Kasumi-1 (cell line): ENCODE measurements at places on chromosomes 5 and 9.

GRCh38 chr9:134029248-134030226 is 4.3 kb downstream of the BRD3OS start:
- DNase-seq: no peak

DNA sequence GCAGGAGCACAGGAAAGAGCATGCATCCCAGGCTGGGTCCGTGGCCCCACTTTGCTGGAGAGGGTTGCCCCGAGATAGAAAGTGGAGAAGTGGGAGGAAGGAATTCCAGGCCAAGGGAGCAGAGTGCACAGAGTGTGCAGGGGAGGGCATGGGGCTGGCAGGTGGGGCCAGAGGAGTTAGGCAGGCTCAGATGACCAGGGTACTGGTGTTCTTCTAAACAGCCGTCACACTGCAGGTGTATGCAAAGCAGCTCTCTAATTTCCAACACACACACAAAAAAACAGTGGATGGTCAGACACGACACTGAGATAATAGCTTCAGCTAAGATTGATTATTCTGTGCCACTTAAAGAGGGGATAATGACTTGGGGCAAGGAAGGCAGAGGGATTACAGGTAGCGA is 212.2 kb downstream of the MTRR start:
- DNase-seq: no peak

GRCh38 chr9:123422635-123423310 is 66.8 kb downstream of the CRB2 start:
- DNase-seq: no peak

DNA sequence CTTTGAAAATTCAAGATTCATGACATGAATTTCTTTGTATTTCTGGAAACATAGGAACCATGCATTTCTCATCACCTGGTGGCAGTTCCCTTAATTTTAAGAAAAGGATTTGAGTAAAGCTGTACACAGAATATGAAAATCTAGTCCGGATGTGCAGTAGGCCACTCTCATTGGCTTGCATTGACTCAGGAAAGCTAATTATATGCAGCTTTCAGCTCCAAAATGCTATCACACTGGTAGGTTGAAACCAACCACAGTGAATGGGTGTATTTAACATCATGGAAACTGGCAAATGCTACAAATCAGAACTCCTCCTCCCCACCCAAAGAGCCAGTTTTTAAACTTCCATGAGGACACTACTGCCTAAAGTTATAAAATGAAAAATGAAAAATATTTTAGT is 161.6 kb upstream of the FBXL17 start:
- no peak for DNase-seq

DNA sequence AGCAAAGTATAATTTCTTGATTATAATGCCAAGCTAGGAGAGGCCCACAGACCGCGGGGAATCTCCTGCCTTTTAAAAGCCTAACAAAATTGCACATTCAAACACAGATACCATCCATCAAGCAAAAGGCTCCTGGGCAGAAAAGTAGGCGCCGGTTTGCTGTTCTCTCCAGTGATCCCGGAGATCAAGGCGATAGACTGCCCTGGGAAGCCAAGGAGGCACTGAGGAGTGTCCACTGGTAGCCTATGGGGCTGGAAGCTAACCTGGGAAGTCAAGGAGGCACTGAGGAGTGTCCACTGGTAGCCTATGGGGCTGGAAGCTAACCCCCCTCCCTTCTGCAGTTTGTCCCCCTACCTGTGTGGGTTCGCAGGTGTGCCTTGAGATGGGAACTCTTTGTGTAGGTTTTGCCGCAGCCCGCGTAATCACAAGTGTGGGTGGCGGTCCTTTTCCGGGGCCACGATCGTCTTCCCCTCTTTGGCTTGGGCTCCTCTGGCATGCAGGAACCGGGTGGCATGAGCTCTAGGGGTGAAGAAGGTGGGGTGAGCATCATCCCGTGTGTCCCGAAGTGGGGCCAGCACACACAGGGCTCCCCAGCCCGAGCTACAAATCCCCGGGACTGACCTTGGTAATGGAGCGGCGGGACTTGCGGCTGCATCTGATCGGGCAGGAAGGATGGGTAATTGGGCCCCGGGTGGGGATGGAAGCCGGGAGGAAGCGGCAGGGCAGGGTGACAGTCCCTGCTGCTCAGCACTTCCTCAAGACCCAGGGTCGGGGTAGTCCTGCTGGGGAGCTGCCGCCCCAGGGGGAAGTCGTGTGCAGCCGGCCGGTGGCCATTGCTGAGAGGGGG is 2.7 kb downstream of the KLF4 start:
- DNase-seq: no peak

- peak; percentile 11 for DNase-seq
These were observed 35.9 kb upstream of the HSPA9 start for GRCh38 chr5:138610918-138611677.

- DNase-seq: peak; percentile 32
These were observed 104.4 kb downstream of the WNK2 start for GRCh38 chr9:93288341-93288740.

DNA sequence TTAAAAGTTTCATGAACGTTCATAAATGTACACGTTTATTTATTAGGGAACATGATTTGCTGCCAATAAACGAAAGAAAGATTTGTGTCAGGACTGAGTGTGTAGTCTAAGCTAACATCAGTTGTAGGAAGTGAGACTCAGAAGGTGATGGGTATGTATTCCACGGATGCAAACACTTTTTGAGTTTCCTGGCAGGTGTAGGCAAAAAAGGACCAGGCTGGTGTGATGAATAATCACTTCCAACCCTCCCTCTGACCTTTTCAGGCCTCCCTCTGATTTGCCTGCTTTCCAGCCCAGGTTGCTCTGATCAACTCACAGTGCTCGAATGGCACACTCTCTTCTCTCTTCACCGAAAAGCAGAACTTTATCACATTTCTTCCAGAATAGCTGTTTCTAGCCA is 51.8 kb downstream of the BASP1 start:
- DNase-seq: no peak

DNA sequence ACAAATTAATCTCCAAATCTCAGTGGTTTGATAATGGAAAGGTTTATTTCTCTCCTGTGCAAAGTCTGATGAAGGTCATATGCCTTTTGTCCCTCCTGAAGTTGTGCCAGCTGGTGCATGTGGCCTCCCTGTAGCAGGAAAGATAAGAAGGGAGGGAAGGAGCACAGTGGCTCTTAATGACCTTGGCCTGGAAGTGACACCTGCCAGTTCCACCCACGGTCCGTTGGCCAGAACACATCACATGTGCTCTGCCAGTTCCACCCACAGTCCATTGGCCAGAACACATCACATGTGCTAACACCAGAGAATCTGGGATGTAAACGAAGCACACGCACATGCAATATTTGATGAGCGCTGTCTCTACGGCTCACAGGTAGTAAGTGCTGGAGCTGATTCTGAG is 130.9 kb downstream of the DOCK2 start:
- no peak for DNase-seq
